ENCODE measurements at places on chromosomes 7 and 10.

DNA sequence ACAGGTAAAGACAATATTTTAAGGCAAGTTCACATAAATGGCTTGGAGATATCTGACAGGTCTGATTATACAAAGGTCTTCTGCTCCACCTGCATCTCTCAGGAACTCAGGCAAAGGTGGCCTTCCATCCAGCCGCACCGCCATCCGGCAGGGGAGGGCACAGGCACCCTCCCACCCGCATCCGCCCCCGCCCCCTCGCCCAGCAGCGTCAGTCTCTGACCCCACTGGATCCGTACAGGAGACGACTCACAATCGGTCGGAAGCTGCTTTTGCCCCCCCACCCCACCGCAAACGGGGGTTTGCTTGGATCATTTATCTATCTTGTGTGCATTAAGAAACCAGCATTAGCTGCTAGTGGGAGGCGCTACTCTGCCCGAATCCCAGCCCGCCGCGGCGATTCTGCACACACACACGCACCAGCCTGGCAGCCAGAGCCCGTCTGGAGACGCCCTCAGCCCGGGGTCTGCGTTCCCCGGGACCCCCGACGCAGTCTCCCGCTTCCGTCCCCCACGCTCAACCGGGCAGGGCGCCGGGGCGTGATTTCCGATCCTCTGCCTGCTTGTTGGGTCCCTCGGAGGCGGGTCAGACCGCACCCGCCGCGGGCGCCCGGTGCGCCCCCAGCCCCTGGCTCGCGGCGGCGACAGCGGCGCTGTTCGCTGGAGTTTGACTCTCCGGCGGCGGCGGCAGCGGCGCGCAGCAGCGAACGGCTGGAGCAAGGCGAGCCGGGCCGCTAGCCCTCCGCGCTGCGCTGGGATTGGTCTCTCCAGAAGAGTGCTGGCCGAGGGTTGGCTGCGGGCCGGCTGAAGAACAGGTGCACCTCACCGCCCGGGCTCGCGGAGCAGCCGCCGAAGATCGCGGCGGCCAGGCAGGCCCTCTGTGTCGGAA lies 820 bp upstream of the NRG3 start:
- no peak for DNase-seq

DNA sequence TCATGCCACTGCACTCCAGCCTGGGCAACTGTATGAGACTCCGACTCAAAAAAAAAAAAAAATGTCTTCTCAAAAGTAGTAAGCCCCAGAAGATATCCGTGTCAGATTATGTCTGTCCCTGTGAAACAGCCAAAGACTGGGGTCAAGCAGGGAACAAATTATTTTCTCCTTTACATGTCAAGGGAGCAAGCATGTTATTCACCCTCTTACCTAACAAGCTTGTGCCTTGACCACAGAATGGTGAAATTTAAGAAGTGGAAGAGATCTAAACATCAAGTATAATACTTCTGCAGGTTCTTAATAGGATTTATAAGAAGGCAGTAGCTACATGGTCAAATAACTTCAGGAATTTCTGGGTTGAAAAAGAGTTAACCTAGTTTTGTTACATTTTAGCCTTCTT lies 187.9 kb downstream of the ZNF365 start:
- DNase-seq: no peak

- DNase-seq: no peak
Measured at GRCh38 chr7:46233585-46234329, 312.7 kb upstream of the IGFBP3 start.

- DNase-seq: no peak
Measured at GRCh38 chr10:119872610-119872859, at the start of gene MCMBP. Gene MCMBP (minus strand): TSS chr10:119872843. CDS start chr10:119872584, 259 bp downstream.

DNA sequence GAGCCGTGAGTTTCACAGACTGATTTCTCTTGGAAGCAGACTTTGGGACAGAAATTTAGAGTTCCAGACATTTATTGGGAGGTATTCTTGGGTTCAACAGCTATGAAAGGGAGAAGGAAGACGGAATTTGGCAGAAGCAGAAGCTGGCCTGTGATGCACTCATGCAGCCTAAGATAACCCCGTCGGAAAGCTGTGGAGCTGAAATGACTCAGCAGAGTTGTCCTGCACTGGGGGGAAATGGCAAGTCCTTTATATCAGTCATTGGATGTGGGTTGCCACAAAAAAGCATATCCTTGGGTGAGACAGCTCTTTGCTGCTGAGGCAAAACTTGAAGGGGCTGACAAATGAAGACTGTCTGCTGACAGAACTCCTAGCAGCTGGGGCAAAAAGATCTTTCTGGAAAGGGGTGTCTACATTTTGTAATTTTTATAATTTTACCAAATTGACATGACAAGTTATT lies 11.5 kb upstream of the MICU1 start:
- no peak for DNase-seq

GRCh38 chr10:78726171-78726570 lies 342.6 kb upstream of the ZMIZ1 start:
- DNase-seq: no peak

GRCh38 chr7:20596653-20597052 lies 18.8 kb upstream of the ABCB5 start:
- no peak for DNase-seq

- DNase-seq: no peak
Measured at GRCh38 chr7:142568435-142569097, 180.7 kb upstream of the PRSS1 start.

- DNase-seq: no peak
Measured at GRCh38 chr10:121084675-121085070, 233.5 kb downstream of the WDR11 start.

GRCh38 chr10:50563906-50564305 lies 59.9 kb downstream of the SGMS1 start:
- no peak for DNase-seq

DNA sequence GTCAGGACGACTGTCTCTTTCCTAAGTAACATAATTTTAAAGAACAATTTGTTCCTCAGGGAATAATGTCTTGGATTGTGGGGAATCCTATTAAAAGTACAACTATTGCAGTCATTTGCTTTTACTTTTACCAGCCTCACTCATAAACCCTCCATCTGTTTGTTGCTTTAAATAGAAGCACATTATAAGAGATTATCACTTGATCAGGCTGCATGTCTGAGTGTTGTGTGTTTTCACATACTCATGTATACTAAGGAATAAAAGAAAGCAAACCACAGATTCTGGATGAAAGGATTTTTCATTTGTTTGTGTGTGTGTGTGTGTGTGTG lies 1077.8 kb downstream of the KCNMA1 start:
- DNase-seq: no peak

DNA sequence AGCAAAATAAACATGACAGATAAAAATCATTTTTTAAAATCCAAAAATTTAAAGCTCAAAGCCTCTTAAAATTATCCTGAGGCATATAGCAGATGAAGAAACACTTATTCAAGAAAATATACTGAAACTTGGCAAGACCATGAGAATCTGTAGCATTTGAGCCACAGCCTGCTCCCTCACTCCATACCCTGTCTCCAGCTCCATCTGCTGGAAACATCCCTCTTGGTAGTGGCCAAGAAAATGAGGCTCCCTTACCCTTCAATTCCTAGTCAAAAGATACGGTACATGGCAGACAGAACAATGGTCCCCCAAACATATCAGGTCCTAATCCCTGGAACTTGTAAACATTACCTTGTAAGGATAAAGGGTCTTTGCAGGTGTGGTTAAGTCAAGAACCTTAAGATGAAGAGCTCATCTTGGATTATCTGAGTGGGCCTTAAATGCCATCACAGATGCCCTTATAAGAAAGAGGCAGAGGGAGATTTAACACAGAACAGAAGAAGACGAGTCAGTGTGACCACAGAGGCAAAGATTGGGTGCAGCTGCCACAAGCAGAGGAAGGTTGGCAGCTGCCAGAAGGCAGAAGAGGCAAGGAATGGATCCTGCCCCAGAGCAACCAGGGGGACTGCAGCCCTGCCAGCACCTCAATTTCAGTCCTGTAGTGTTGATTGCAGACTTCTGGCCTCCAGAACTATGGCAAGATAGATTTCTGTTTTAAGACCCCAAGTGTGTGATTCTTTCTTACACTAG lies 149.4 kb downstream of the ZNF248 start:
- no peak for DNase-seq

DNA sequence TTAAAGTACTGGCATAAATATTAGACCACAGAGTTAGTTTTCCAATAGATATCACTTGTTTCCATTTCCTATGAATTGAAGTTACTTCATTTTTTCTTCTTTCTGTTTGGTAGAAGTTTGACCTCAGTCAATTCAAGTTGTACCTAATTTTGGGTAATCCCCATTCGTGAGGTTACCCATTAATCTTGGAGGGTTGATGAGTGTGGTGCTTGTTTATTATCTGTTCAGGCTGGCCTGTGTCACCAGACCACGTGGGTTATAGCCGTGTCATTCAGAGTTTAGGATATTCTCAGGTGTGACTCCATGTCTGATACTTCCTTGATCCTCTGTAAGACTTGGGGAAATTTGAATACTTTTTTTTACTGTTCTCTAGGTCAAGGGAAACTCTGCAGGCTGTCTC lies 133.9 kb upstream of the TPK1 start:
- no peak for DNase-seq

GRCh38 chr10:103765981-103766380 lies 89.4 kb downstream of the SH3PXD2A start:
- DNase-seq: peak; percentile 76

DNA sequence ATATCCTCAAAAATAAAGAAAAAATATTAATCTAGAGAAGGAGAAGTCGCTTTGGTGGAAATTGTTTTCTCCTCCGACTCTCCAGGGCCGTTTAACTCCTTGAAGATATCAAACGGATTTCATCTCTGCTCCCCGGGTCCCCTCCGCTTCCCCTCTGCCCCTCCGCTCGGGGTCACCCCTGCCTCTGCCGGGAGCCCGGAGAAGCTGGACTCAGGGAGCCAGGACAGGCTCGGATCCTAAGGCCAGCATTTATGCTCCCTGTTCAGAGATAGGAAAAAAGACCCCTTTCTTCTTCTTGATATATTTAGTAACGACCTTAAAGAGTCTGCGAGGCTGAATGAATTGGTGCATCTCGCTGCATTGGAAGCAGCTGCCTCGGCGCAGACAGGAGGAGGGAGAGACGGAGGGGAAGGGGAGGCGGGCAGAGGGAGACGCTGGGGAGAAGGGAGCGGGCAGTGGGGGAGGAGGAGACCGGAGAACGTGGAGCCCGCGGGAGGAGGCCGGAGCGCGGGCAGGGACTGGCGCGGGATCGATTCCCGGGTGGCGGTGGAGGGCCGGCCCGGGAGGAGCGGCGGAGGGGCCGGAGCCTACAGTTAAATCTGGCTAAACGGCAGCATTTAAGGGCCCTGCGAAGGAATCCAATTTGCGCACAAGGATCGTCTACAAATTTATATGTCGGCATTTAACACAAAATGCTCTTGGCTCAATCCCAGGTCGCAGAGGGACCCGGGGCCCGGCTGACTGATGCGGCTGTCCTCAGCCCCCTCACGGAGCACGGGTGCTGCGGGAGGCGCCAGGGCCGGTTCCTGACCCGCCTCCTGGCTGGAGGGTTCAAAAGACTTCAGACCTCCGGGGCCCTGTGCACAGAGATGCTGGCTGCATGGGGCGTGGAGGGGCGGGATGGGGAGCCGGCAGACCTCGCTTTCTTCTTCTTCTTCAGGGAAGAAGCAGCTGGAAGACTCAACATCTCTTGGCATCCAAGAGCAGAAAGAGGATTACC lies 55.6 kb downstream of the CRTAC1 start:
- no peak for DNase-seq

DNA sequence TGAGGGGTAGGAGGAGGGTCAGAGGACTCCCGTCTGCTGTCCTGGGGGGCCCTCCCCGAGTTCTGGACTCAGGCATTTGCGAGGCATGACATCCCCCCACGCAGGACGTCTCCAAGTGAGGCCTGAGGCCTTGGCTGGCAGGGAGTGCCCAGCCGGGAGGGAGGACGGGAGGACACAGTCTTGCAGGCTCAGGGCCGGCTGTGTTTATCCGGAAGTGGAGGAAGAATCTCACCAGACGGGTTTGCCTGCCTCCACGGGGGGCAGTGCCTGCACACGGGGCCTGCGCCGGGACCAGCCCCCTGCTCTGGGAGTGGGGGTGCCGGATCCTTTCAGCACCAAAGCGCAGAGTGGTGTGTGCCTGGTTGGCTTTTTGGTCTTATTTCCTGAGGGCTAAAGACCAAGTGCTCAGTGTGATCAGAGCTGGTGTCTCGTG lies 10.9 kb downstream of the PWWP2B start:
- DNase-seq: no peak

DNA sequence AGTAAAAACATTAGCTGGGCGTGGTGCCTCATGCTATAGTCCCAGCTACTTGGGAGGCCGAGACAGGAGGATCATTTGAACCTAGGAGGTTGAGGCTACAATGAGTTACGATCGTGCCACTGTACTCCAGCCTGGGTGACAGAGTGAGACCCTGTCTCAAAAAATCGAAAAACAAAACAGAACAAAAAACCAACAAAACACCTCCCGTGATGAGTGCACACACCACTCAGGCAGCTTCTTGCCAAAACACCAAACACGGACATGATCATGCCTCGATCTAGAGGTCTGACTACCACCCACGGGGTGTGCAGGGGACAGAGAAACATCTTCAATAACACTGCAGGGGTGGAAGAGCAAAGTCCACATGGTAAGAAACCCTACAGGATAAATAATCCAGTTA lies 44.4 kb downstream of the AMZ1 start:
- DNase-seq: no peak

- DNase-seq: no peak
Measured at GRCh38 chr7:157056957-157057902, 46.8 kb upstream of the MNX1 start.

- no peak for DNase-seq
Measured at GRCh38 chr10:127302343-127302742, 106.0 kb upstream of the INSYN2A start.
